ENCODE measurements at places on chromosomes 6 and 20.

DNA sequence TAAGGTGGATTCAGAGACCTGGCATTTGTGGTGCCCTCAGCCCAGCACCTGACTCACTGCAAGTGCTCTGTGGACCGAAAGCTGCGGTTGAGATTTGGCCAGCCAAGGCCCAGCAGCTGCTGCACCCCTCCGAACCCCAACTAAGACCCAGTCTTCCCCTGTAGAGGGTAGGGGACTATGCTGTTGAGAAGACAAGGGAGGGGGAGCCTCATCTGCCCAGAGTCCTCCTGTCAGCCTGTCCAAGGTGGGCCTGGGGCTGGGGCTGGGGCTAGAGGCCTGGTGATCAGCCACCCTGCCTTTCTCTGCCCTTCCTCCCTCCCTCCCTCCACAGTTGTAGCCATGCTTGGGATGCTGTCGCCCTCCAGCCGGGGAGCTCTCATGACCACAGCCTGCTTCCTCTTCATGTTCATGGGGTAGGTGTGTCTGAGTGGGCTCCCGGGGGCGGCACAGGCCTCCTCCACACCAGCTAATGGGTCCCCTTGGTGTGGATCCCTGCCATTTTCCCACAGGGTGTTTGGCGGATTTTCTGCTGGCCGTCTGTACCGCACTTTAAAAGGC is 40.9 kb downstream of the TM9SF4 start:
- no peak for ATAC-seq

DNA sequence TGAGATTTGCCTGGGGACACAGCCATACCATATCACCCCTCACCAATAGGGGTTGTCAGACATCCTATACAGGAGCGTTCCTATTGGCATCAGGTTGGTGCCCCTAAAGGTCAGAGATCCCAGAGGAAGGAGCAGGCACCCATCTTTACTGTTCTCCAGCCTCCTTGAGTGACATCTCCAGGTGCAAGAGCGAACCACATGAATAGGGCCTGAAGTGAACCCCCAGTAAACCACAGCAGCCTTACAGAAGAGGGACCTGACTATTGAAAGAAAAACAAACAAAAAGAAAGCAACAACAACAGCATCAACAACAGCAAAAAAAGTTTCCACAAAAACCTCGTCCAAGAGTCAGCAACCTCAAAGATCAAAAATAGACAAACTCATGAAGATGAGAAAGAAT is 32.7 kb upstream of the SENP6 start:
- no peak for ATAC-seq

- no peak for ATAC-seq
Measured at GRCh38 chr6:41470029-41470330, 76.2 kb upstream of the FOXP4 start.

DNA sequence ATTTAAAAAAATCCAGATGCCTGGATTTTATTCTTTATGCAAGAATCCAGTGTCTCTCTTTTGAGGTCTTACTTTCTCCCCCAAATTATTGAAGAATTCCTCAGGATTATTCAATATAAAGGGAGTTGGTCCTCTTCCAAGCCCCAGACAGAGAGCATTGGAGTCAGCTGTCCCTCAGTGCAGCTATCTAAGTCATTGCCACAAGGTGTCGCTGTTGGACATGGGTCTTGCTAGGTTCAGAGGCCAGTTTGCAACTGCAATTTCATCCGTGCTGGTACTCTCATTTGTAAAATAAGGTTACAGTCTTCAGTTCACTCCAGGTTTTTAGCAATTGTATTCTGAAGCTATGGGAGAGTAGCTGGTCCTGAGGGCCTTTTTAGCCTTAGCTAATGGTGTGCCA is 27.8 kb downstream of the CCN2 start:
- no peak for ATAC-seq

DNA sequence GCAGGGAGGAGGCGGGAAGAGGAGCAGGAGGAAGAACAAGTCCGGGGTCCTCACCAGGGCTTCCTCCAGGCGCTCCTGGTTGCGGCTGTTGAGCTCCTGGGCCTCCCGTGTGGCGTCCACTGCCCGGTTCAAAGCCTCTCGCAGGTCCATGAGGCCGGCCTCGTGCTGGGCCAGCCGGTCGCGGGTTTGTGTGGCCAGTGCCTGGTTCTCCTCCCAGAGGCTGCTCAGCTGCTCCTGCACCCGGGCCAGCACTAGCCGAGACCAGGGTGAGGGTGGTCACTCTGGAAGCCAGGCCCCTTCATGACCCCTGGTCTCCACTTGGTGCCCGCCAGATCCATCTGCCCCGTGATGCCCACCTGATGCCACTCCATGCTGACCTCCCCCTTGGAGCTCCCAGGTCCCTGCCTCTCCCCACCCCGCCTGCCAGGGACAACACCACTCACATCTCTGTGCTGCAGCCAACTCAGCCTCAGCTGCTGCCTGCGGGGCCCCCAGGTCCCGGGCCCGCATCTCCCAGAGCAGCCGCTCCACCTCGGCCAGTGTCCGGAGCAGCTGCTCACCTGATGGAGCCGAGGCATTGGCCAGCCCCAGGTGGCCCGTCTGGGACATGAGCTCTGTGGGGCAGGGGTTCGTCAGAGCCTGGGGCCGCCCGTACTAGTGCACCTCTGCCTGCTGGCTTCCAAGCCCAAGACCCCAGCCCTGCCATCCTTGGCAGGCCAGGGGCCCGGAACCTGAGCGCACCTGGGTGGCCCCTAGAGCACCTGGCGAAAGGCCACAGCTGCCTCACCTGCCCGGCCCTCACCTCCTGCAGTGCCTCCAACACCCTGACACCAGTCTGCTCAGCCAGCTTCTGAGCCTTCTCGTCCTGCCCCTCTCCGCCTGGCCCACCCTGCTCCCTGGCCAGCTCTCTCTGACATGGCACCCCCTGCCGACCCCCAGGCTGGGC is 15.9 kb downstream of the ADRM1 start:
- ATAC-seq, result peak; percentile 10

- no peak for ATAC-seq
Measured at GRCh38 chr20:2874456-2874855, 1.2 kb downstream of the PTPRA start.
